ENCODE measurements at places on chromosomes 16 and 17.
A peak's percentile ranks its signal among the peaks of the same experiment; 100 is the strongest.

DNA sequence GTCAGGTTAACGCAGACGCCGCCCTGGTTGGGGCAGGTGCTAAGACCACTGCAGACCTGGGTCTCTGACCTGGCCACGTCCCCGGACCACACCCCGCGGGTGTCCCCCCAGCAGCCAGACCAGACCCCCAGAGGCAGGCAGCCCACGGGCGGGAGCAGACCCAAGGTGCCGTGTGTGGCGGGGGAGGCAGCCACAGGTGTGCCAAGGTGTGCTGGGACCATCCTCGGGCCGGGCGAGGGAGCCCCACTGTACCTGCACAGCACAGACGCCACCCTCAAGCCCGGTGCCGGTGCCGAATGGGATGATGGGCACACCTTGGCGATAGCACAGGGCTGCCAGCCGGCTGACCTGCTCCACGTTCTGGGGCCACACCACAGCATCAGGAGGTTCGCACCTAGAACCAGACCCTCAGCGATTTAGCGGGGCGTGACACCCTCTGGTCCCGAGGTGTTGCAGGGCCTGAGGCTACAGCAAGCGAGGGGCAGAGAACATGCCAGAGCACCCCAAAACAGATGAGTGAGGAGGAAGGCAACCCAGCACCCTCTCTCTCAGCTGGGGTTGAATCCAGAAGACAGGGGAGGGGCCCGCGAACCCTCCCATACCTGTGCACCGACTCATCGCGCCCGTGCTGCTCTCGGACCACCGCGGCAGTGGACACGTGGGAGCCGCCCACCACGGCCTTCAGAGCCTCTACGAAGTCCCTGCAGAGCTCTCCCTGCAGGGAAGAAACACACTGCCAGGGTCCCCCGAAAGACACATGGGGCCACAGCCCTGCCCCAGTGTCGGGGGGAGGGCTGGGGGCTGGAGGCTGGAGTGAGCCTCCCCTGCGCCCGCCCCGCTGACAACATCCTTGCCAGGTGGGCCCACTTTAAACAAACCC is 1.4 kb downstream of the LDHD start:
- DNase-seq: no peak

DNA sequence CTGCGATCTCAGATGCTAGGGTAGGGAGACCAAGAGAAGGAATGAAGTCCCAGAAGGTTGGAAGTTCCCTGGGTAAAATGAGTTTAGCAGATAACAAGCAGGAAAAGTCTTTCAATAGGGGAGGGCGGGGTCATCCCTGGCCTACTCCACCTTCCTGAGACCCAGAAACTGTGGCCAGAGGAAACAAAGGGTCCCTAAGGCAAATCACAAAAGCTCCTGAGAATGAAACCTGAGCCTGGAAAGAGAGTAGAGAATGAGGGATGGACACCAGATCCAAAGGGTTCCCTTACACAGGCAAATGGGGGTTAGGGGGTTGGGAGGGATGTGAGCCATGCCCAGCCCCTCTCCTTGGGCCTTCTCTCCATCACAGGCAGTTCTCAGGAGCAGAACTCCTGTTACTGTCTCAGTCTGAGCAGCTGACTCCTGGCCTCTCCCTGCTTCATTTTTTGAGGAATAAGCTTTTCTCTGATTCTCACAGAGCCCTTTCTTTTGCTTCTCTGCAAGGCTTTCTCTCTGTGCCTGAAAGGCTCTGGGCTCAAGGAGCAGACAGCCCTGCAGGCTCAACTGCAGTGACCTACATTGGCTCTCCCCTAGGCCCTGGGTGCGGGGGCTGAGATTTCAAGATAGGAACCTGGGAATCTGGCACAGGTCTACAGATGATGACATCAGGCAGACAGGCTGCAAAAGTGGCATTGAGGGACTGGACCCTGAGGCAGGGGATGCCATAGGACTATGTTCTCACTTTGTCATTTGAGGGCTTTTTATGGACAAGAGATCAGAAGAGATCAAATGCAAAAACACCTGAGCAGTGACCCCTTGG is 9.8 kb upstream of the NR1D1 start:
- DNase-seq: peak; percentile 43

- no peak for DNase-seq
These were observed 429.0 kb downstream of the MAF start for GRCh38 chr16:79171504-79171903.

DNA sequence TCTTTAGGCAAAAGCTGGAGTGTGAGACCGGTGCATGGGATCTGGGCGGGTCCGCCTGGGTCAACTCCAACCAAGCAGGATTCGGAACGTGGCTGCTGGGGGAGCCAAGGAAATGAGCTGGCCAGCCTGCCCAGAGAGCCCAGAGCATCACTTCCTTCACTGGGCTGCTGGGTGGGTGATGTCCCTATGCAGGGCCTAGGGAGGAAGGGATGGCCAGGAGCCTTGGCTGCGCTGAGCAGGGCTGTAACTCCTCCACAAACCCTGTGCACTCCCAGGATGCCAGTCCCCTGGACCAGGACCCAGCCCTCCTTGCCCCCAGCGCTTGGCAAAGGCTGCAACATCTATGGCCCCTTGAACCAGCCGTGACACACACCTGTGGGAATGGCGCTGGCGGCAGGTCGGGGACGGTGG is 138.4 kb downstream of the RAB11FIP4 start:
- DNase-seq: no peak

GRCh38 chr16:47861999-47862398 is 293.8 kb downstream of the ABCC12 start:
- no peak for DNase-seq

Measured in mucosa of descending colon (tissue), 3 donors.